ENCODE measurements at places on chromosomes 2 and 18.

DNA sequence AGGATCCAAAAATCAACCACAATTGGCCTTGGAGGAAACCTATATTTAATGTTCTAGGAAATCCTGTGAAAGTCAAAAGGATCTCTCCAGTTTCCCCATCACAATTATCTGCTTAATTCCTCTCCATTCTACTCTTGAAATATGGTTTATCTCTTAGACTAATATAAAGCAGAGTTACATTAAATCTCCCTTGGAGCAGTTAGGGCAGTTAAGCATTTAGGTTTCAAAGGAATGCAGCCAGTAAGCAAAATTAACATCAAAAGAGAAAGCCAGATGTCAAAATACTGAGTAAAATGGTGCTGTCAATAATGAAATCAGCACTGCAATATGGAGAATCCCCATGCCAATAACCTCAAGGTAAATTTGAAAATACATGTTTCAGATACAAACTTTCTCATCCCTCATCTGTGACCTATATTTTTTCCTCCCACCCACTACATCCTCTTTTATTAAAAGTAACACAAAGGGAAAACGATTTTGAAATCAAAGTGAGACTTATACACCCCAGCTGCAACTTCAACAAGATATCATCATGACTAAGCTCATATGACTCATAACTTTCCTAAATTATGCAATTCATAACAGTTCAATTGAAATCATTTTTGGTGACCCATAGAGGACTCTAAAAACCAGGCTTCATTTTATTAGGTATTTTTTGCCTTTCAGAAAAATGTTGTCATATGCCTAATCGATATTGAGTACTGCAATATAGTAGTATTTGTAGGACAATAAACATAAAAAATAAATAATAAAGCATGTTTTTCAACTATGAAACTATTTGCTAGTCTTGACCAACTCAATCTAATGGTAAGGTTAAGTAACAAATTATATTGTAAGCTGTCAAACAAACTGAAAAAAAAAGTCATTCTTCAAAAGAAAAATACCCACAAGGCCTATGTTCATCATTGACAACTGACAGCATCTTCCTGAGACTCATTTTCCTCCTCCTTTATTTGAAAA lies 3.1 kb downstream of the ADAM17 start:
- DNase-seq, result no peak

- no peak for DNase-seq
Measured at GRCh38 chr2:1728821-1729220, 15.5 kb downstream of the PXDN start.

- DNase-seq, result no peak
Measured at GRCh38 chr18:6374935-6375529, 39.7 kb downstream of the L3MBTL4 start.

DNA sequence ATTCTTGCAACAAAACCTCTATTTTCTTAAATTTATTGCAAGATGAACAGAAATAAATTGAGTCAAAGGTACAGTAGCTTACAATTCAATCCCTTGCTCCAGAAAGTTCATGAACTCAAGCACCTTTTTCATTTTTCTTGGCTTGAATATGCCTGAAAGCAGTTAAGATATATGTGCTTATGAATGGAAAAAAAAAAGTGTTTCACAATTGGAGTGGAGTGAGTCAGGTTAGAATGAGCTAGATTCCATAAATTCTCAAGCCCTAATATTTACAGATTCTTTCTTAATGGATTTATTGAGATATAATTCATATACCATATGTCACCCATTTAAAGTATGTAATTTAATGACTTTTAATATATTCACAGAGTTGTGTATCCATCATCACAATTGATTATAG lies 39.6 kb upstream of the NEMP2 start:
- no peak for DNase-seq

- DNase-seq, result no peak
Measured at GRCh38 chr2:25358836-25359235, 17.1 kb upstream of the DNMT3A start.

- no peak for DNase-seq
Measured at GRCh38 chr2:52345082-52345481, 1313.2 kb upstream of the NRXN1 start.

DNA sequence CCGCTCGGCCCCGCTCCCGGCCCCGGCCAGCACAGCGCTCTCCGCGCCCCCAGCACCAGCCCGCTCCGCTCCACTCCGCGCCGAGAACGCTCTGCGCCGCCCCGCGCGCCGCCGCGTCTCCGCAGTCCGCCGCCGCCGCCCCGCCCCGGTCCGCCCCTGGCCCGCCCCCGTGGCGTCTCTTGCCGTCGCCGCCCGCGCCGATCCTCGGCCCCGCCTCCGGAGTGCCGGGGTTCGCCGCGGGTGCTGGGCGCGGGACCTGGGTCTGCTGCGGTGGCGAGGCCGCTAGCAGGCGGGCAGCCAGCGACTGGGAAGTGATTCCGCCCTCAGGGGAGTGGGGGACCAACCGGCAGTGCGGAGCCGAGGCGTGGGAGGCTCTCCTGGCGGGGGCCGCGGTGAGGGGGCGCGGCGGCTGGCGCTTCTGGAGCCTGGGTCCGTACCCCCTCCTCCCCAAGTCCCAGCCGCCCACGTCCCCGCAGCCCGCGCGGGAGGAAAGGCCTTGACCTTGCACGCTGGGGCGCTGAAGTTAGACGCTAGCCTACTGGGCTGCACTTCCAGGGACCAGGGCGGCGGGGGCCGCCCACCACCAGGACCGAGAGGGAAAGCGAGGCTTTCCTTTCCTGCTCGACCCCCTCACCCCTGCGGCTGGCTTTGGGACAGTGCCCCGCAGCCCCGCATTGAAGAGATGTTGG lies at the start of gene HS6ST1:
Gene HS6ST1, minus strand, starts transcription at position 93 of the 689 bp plus-strand sequence. CDS start 305 bp downstream, outside the sequence.
- DNase-seq, result no peak

GRCh38 chr2:46870051-46870839 lies 45.4 kb downstream of the MCFD2 start:
- no peak for DNase-seq

DNA sequence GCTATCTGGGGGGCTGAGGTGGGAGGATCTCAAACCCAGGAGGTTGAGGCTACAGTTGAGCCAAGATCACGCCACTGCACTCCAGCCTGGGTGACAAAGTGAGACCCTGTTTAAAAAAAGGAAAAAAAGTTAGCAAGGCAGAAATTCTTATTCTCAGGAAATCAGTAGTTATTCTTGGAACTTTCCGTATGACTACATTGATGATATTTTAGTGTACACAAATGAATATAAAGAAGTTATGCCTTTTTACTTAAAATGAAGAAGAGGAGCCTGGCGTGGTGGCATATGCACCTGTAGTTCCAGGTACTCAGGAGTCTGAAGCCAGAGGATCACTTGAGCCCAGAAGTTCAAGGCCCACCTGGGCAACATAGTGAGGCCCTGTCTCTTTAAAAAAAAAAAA lies 7.4 kb downstream of the SPDYA start:
- DNase-seq, result no peak

- DNase-seq, result no peak
Measured at GRCh38 chr18:46650681-46651080, 6.3 kb downstream of the LOXHD1 start.

- DNase-seq, result no peak
Measured at GRCh38 chr2:20666304-20667150, at the start of gene GDF7. TSS of gene GDF7 (plus strand) at chr2:20667144. CDS start at chr2:20667240, 96 bp downstream.

DNA sequence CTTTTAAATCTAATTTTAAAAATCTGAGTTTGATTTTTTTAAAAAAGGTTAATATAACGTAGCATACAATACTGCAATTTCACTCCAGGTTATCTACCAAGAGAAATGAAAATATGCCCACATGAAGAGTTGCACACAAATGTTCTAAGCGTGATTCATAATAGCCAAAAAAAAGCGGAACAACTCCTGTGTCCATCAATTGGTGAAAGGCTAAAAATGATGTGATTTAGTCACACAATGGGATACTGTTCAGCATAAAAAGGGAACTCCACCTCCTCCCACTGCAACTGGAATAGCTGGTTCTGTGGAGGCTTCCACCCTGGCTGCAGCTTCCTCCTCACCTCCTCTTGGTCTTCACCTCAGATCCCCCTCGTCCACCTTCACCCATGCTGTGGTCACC lies 132.8 kb downstream of the PIK3C3 start:
- no peak for DNase-seq
